ENCODE measurements at places on chromosomes 1 and 21. TPM values are rescaled to one million over a fixed set of nuclear protein-coding genes. Genes with fewer than 3 reads are reported as not detected.

Gene FCRL5
- total RNA-seq, result not detected

Gene TGFB2
- total RNA-seq, result 14.4 TPM

Gene LAD1
- total RNA-seq, result 1.1 TPM

Gene POLR3C
- 35.9 TPM for total RNA-seq

Gene DYNLT4
- 0.81 TPM for total RNA-seq

Gene LAMB3
- total RNA-seq, result 23.2 TPM

Gene TMEM52
- 0.82 TPM for total RNA-seq

Gene PTAFR
- total RNA-seq, result 0.34 TPM

Gene FBXO28
- 24.7 TPM for total RNA-seq

Gene NES
- 1.3 TPM for total RNA-seq

Gene VWA5B1
- not detected for total RNA-seq

Gene ZSWIM5
- total RNA-seq, result 0.53 TPM

Gene ZNF593OS
- total RNA-seq, result not detected

Gene PTGFRN
- total RNA-seq, result 15.2 TPM

Gene TPM3
- 478 TPM for total RNA-seq

Gene PEAR1
- total RNA-seq, result 12.1 TPM

Gene RGS13
- not detected for total RNA-seq

Gene MFAP2
- total RNA-seq, result 0.57 TPM

Gene TMEM79
- total RNA-seq, result 9.5 TPM

Gene DMRTA2
- 0.22 TPM for total RNA-seq

Gene SIM2
- 9.2 TPM for total RNA-seq

Gene KIAA0319L
- 13.7 TPM for total RNA-seq

Gene MUTYH
- 11.1 TPM for total RNA-seq

Gene WNT4
- 0.12 TPM for total RNA-seq

Gene EXTL2
- 10.1 TPM for total RNA-seq

Gene ST6GALNAC3
- total RNA-seq, result 0.60 TPM

Gene ST6GALNAC5
- not detected for total RNA-seq

Gene ANKRD34A
- 0.15 TPM for total RNA-seq

Gene FABP3
- not detected for total RNA-seq

Measured in A549 treated with ZK216348 at 1 μM for 4 hours (cell line).